ENCODE measurements at places on chromosomes 7 and 10. TPM values are rescaled to one million over a fixed set of nuclear protein-coding genes. Genes with fewer than 3 reads are reported as not detected.

- DNase-seq: no peak
Measured at GRCh38 chr7:155669717-155670505, 25.4 kb downstream of the RBM33 start.

DNA sequence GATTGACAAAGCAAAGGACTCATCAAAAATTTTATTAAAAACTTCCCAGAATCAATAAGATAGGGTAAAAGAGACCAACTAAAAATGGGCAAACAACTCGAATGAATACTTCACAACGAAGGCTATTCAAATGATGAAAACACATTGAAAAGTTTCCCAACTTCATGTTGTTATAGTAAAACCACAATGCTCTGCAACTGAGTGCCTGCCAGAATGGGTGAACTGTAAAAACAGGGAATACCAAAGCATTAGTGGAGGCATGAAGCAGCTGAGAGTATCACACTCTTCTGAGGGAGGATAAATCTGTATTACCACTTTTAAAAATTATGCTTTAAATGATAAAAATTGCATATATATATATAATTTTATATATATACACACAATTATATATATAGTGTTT, 1214.7 kb downstream of the SORCS3 start:
- DNase-seq: no peak

GRCh38 chr7:41096917-41097316, 606.0 kb downstream of the INHBA start:
- DNase-seq: no peak

- no peak for DNase-seq
Measured at GRCh38 chr7:1430056-1430845, 29.0 kb downstream of the MICALL2 start.

DNA sequence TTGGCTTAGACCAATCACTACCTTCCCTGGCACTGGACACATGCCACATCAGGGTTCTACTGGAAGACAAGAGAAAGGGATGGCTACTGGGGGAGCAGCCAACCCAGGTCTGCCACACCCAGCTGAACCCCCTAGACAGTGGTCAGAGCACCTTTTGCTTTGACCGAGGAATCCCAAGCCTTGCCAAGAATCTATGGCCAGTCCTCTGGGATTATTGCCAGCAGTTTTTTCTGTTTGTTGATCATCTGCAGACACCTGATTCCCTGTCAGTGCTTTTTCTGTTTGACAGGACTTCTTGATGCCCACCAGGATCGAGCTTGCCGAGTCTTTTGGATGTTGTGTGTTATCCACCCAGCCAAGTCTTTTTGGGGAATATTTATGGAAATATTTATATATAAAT, 476.2 kb upstream of the GALNT17 start:
- DNase-seq: no peak

DNA sequence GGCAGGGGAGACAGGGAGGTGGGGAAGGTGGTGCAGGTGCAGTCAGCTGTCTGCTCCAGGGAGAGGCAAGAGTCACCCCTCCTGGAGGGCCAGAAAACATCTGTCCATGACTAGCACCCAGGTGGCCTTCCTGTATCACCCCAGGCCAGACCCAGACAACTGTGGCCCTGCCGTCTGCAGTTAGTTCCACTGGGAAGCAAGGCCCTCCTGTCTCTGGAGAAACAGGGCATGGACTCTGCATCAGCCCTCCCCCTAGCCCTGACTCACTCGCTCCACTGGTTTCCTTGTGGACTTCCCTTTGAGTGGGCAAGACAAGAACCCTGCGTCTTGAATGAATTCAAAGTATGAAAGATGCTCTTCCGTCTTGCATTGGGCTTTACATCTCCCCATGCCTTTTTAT, 12.6 kb downstream of the TBATA start:
- no peak for DNase-seq

GRCh38 chr10:6986927-6987326, 406.9 kb upstream of the PRKCQ start:
- no peak for DNase-seq

GRCh38 chr7:38727184-38727940, 96.2 kb upstream of the AMPH start:
- DNase-seq: no peak

- no peak for DNase-seq
Measured at GRCh38 chr10:20601941-20602461, 295.1 kb downstream of the NEBL start.

DNA sequence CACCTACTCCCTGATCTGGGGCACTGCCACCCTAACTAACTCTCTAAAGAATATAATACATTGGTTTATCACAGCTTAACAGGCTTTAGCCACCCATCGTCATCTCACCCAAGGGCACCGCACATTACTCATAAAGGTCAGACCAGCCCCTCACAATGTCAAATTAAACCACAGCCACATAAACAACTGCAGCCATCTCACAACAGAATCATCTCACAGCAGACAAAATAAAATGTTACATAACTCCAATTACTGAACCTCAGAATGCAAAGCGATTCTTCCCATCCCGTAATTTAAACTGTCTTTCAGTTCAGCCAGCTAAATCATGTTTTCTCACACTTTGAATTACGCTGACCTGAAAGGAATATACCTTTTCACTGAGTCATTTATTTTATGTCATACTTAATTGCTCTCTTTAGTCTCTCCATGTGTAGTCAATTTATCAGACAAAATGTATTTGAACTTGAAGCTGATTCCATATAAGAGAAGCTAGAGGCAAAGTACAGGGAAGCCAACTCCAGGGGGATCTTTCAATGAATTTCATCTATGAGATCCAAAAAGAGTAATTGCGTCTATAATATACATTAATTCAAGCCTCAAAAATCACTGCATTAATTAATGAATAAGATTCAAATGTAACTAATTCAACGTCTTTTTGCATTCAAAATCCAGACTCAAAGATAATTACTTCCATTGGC, 96.9 kb upstream of the NEBL start:
- no peak for DNase-seq

- no peak for DNase-seq
Measured at GRCh38 chr10:15864419-15864818, 4.1 kb upstream of the MINDY3 start.

- DNase-seq: no peak
Measured at GRCh38 chr10:122780391-122780790, 65.3 kb downstream of the CUZD1 start.

DNA sequence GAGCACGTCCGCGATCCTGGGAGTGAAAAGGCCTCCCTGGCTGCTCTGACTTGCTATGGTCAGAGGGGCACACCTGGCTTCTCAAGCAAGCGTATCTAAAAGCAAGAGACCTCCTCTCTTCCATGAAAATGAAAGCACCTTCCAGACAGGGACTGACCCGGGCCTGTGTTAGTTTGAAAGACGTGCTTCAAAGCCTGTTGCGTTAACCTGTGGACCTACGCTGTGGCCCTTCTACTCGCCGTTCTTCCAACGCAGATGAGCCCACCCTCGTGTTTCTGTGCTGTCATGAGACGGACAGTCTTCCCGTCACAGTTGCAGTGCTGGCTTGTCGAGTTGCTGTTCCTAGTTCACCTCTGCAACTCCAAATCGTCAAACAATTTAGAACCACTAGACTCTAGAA, 15.5 kb upstream of the GDI2 start:
- no peak for DNase-seq

DNA sequence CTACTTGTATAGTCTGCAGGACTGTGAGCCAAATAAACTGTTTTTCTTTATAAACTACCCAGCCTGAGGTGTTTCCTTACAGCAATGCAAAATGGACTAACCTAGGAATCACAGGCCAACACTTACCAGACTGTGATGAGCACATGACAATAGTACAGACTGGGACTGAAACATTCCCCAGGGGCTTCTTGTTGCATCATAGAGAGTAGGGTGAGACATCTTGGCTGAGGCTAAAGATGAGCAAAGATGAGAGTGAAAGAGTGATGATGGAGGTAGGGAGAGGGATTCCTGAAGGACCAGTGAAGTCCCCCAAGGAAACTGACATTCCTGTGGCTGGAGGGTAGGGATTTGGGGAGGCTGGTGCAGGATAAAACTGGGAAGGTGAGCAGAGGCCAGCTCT, 194.4 kb downstream of the TPST1 start:
- DNase-seq: no peak

GRCh38 chr7:36535866-36536664, 146.4 kb downstream of the ANLN start:
- no peak for DNase-seq

GRCh38 chr7:137443616-137444015, 100.1 kb upstream of the PTN start:
- DNase-seq: no peak

DNA sequence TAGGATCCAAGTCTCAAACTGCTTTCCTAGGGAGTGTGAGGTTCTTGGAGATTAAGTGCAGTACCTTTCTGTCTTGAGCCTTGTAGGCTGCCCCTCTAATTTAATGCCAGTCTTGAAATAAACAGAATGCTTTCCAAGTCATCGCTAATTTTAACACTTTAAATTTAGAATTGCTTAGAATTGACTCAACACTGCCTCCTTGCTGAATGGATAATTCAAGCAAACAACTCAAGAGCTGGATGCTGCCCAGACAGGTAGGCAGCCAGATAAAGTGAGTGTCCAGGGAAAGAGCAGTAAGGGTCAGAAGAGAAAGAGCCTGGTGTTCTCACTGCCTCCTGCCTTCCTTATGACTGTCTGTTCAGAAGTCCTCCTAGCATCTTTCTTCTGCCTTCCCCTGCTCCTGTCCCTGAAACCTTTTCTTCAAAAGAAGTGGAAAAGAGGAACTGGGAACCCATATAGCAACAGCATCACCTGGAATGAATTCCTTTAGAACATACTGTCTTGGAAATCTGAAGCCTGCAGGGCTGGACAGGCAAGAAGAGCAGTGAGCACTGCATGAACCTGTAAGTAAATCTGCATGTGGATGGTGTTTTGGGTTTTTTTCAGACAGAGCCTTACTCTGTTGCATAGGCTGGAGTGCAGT, 3.1 kb upstream of the GOT1 start:
- no peak for DNase-seq

DNA sequence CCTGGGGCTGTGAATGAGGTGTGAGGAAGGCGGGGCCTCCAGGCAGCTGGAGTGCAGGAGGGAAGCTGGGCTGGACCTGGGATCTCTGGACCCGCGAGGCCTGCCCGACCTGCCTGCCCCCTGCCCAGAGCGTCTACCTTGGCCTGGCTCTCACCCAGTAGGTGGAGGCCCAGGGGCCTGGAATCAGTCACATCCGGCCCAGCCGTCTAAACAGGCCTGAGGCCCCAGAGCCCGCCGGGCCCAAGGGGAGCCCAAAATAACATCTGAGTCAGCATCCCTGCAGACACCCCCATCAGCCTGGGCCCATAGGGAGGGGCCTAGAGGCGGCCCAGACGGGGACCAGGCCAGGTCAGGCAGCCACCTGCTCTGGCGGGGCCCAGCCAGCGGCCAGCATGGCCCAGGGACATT, 15.1 kb upstream of the ELN start:
- no peak for DNase-seq

DNA sequence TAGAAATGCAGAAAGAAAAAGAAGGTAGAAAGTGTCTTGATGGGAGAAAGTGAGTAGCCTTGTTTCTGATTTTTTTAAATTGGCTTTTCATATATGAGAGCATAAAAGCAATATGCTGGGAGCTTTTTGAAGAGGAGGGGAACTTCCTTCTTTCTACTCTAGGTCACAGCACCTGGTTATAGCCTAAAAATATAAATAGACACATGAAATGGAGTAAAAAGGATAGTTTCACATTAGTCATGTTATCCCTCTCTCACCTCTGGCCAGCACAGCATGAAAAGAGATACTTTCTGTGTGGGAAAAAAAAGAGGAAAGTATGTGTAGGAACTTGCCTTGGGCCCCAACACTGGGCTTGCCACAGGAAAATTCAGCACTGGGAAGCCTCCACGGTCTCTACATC, 292.2 kb upstream of the ZWINT start:
- no peak for DNase-seq

DNA sequence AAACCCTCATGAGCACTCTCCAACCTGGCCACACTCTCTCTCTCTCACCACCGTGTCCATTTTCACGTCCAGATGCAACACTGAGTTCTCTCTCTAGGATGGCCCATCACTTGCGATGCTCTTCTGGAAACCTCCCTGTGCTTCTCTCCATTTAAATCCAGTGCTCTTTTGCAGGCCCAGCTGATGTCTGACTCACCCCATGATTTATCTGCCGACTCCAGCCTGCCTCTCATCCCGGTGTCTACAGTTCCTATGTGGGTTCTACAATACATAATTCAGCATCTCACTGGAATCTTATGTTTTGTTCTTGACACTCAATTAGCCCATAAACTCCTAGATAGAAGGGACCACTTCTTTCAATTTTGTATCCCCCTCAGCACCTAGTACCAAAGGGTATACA, 5.0 kb downstream of the TPK1 start:
- no peak for DNase-seq

GRCh38 chr10:44949915-44950314, 9.7 kb upstream of the RASSF4 start:
- DNase-seq: no peak

DNA sequence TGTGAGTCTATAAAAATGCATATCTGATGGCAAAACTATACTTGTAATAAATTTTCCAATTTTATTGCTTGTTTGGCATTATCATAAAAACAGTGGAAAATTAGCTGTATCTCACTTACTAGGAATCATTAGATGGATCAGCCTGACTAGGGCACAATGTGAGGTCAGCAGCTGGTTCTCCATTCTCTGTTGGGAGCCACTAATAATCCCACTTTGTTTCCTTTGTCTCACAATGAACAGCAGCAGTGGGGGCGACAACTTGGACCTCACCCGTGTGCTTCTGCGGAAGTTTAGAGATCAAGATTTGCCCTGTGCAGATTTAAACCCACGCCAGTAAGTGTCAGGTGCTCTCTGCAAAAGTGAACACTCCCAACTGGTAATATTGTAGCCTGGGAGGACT, 295.5 kb downstream of the ABCA13 start:
- DNase-seq: no peak

- no peak for DNase-seq
Measured at GRCh38 chr10:10044922-10045764, 972.5 kb upstream of the CELF2 start.

The CDH23 gene
- 9.9 TPM for total RNA-seq

The TAS2R40 gene
- total RNA-seq: not detected

The PTTG1IP2 gene
- total RNA-seq: not detected

The CALCR gene
- total RNA-seq: 0.26 TPM

The CPN1 gene
- 0.16 TPM for total RNA-seq

The MICALL2 gene
- total RNA-seq: 8.4 TPM

The CLDN4 gene
- 51.4 TPM for total RNA-seq

The CTTNBP2 gene
- 13.1 TPM for total RNA-seq

The CAV1 gene
- total RNA-seq: 576 TPM

The ITGB8 gene
- 106 TPM for total RNA-seq

The SLC26A3 gene
- not detected for total RNA-seq

The CYP2C18 gene
- not detected for total RNA-seq

Measured in urinary bladder (tissue), 4 donors.